ENCODE measurements at places on chromosomes 6 and 20.
A peak's percentile ranks its signal among the peaks of the same experiment; 100 is the strongest.

GRCh38 chr20:32188376-32189122 is 19.0 kb downstream of the PLAGL2 start:
- no peak for DNase-seq

DNA sequence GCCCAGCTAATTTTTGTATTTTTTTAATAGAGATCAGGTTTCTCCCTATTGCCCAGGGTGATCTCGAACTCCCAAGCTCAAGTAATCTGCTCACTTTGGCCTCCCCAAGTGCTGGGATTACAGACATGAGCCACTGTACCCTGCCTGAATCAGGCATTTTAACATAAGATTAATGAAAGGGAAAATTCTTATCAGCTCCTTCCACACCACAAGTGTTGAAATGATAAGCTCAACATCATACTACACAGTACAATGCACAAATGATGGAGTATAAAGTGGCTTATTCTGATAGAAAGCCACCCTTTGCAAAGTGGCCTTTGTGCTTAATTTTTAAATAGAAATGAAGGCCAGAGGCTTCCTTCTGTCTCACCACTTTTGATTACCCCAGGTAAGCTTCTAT is 71.3 kb upstream of the MCHR2 start:
- DNase-seq: no peak

DNA sequence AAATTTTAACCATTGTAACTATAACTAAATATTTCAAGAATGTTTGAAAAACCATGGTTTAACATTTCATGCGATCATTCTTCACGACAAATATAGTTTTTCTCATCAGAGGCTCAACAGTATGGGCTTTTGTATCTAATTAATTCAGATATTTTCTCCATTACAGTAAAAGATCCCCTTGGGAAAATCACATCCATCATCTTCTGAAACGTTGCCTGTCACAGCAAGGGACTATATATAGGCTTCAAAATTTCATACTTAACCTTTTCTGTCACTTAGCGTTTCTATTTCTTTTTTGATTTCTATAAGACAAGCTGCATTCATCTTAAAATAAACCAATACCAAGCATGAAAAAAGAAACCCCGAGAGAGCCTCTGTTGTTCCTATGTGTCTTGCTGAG is 710.0 kb downstream of the PRKN start:
- no peak for DNase-seq

GRCh38 chr6:109460161-109460829 is 4.7 kb upstream of the MICAL1 start:
- no peak for DNase-seq

DNA sequence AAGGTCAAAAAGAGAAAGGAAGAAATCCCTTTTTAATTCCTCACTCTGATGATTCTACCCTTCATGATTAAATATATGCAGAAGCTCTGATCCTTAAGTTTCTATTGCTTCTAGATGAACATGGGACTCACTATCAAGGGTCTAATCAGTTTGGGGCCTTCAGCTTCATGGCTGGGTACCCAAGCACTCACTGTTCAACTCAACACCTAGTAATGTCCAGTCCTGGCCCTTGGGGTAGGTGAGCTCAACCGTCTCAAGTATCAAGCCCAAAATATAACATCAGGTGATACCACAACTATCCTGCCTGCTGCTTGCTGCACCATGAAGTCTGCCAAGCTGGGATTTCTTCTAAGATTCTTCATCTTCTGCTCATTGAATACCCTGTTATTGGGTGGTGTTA is at the start of gene SPINT4:
TSS of gene SPINT4 (plus strand) at position 301 of the 400 bp plus-strand sequence. CDS start at position 322, 21 bp downstream.
- no peak for DNase-seq

DNA sequence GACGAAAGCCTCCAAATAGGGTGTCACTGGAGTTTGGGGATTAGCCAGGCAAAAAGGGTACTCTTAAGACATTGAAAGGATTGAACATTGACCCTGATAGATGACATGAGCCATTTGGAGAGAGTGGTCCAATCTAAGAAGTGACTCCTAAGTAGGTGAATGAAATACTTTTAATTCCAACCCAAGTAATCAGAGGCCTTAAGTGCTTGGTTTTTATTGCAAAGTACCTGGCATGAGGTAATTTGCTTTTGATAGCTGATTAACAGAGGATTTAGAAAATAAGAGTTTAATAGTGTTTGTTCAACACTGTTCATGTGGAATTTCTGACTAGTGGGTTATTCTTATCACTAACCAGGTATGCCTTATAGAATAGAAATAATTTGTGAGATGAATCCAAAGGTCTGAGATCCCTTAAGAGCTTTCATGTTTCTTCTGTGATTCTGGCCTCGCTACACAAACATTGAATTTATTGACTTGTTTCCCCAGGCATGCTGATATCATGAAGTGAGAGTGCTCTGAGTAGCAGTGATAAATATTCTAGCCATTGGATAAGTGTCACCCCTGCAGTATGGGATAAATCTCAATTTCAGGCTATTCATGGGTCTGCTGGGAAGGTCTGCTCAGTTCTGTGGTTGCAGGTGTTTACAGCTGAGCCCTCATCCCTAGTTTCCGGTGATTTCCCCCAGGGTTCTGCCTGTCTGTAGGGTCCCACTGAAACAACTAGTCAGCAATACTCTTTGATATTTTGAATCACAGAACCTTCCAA is 6.5 kb downstream of the NCOA7 start:
- no peak for DNase-seq

- DNase-seq: no peak
Observed at GRCh38 chr20:37968841-37969401, 64.3 kb downstream of the TTI1 start.

DNA sequence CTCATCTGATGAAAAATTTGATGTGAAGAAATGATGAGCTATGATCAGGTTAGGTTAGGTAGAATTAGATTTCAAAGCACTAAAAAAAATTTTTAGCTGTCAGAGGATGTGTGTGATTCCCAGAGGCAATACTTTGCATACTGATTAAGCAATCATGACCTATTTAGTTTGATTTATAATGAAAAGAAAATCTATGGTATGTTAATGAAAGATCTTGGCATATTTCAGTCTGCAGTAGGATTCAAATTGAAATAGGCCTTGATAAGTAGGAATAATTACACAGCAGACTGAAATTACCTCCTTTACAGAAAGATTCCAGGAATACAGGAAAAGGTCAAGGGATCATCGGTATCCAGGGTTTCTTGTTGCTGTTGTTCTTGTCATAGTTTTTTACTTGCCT is 69.3 kb downstream of the HDDC2 start:
- DNase-seq: no peak

DNA sequence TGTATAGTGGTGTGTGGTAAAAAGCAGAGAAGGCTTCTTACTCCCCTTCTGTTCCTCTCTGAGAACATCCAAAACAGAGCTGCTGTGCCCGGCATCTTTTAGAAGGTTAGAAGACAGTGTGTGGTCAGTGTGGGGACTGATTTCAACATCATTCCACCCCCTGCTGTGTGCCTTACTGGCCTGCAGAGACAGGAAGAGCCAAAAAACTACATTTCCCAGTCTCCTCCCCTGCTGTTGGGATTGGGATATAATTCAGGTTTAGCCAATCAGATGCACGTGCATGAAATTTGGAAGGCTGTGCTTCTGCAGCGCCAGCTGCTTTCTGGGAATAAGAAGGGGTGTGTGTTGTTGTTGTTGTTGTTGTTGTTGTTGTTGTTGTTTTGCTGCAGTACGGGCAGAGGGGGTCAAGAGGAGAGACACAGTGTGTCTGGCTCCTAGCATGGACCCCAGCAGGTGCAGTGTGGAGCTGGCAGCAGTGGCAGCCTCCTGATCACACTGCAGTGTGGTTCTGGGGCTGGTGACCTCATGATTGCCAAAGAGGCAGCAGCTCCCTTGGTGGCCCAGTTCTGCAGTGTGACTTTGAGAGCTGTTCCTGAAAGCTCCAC is 74.7 kb downstream of the MRPL14 start:
- DNase-seq: no peak

- DNase-seq: no peak
Observed at GRCh38 chr6:165685302-165685701, 22.3 kb upstream of the PDE10A start.

- no peak for DNase-seq
Observed at GRCh38 chr20:62378215-62378614, 8.7 kb upstream of the RPS21 start.

DNA sequence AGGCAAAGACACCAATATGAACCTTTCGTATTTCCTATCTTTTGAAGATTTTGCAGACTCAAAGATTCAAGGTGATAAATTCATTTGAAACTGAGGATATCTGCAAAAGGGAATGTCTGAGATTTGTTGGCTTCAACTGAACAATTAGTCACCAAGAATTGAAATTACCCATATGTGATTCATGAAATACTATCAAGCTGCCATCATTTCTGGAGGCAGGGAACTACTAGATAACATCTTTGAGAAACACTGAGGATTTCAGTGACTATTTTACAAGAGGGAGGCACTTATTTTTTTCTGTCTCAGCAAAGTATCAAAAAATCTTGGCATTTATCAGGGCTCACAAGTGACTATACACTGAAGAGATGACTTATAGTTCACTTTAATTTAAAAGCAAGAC is 39.8 kb upstream of the MMS22L start:
- DNase-seq: no peak

DNA sequence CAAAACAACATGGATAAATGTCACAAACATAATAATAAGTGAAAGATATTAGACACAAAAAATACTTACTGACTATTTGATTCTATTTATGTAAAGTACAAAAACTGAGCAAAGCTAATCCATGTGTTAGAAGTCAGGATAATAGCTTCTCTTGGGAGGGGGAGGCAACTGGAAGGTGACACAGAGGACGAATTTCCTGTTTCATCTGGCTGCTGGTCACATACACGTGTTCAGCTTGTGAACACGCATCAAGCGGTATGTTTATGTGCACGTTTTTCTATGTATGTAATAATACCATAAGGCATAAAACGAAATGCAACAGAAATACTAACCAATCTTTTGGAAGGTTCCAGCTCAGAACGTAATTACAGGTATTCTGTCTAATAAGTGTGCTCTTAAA is 54.3 kb downstream of the MKKS start:
- no peak for DNase-seq

- DNase-seq: no peak
Observed at GRCh38 chr6:111204305-111204704, 117.0 kb downstream of the SLC16A10 start.

GRCh38 chr6:20286968-20287565 is 74.8 kb upstream of the MBOAT1 start:
- DNase-seq: no peak

GRCh38 chr6:140636908-140637402 is 1262.5 kb upstream of the CITED2 start:
- DNase-seq: peak; percentile 12

- DNase-seq: no peak
Observed at GRCh38 chr20:10556519-10557083, 117.2 kb downstream of the JAG1 start.

DNA sequence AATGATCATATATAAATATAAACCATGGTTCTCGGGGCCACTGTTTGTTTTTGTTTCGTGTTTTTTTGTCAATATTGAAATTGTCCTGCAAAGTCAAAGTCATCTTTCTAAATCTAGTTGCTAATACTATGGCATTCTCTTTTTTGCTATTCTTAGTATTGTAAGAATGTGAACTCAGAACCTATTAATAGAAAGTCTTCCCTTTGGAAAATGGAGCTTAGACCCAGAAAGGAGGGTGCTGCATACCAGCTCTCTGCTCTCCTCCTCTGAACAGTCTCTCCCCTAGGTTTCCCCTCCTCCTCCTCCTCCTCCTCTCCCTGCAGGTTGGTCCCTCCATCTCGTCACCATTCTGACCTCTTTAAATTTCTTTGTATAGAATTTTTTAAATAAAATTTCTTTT is 150.4 kb upstream of the CCN2 start:
- DNase-seq: no peak

GRCh38 chr6:104527761-104528415 is 331.8 kb downstream of the HACE1 start:
- DNase-seq: peak; percentile 47

GRCh38 chr6:42260972-42261371 is 43.3 kb upstream of the MRPS10 start:
- DNase-seq: peak; percentile 87

DNA sequence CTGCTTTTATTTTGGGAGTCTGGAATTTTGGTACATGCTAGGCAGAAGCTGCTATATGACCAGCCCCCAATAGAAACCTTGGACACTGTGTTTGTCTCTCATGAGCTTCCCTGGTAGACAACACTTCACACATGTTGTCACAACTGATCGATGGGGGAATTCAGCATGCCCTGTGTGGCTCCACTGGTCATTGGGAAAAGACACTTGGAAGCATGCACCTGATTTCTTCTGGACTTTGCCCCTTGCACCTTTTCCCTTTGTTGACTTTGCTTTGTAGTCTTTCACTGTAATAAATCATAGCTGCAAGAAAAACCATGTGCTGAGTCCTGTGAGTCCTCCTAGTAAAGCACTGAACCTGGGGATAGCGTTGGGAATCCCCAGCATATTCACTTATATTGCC is 7.9 kb upstream of the WFDC10A start:
- no peak for DNase-seq

DNA sequence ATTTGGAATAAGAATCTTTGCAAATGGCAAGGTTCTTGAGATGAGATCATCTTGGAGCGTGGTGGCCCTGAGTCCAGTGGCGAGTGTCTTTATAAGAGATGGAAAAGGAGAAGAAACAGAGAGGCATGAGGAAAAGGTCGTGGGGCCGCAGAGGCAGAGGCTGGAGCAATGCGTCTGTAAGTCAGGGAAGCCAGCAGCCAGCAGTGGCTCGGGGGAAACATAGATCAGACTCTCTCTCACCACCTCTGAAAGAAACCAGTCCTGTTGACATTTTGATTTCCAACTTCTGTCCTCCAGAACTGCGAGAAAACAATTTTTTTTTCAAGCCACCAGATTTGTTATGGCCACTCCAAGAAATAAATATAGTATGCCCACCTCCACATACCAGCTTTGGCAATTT is 226.6 kb downstream of the TFAP2C start:
- no peak for DNase-seq

DNA sequence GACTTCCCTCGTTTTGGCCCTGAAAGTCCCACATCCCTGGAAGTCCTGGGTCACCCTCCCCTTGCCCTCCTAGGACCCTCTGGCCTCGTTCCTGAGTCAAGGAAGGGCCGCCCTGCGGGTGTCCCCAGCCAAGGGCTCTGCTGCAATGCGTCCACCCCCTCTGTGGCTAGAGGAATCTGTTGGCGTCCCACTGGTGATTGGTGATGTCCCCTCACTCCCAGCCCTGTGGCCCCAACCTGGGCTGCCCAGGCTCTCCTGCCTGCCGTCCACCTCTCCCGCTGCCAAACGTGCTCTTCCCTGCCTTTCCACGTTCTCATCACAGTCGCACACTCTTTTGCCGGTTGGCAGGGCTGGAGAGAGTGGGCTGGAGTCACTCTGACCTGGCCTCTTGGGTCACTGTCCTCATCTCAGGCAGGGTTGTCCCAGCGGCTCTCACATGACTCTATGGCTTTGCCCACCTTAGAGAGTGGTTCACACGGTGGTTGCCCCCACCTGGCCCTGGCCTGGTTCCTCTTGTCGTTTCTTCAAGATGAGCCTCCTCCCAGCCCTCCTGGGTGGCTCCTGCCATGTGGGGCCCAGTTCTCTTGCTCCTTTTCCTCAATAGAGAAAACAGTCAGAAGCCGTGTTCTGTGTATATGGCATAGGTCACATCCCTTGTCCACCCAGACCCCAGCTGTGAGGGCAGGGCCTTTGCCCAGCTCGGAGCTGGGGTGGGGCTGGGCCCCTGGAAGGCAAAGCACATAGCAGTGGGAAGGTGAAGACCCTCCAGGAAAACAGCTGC is 100.9 kb downstream of the TMEM242 start:
- no peak for DNase-seq
